Femur (tissue), 1 donor: ENCODE measurements at places on chromosomes 2 and 18.

GRCh38 chr18:13271302-13271911 is 52.8 kb downstream of the LDLRAD4 start:
- no peak for DNase-seq

- no peak for DNase-seq
Observed at GRCh38 chr2:158553257-158553656, 96.5 kb downstream of the PKP4 start.

GRCh38 chr2:18516112-18516511 is 44.3 kb downstream of the RDH14 start:
- no peak for DNase-seq

- DNase-seq = no peak
Observed at GRCh38 chr2:128467321-128467969, 148.8 kb upstream of the HS6ST1 start.

DNA sequence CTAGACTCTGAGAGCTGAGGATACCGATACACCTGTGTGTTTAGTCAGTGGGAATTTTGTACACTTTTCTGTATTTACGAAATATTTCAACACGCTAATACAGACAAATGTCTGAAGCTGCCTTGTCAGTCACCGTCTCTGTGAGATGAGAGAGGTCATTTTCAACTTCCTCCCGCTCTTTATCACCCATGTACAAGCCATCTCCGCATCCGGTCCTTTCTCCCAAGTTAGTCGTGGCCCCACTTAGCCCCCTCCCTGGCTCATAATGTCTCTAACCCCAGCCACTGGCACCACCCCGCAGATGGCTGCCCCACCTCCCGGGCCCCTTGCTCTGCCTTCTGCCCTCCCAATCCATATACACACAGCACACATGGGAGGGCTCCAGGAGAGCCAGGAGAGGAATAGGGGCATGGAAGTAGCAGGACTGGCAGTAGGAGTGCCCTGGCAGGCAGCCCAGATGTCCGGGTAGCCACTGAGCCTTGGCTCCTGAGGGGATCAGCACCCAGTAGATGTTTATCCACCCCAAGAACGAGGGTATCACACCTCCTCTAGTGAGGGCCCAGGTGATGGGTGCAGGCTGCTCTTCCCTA is 2.0 kb upstream of the RUFY4 start:
- no peak for DNase-seq

- DNase-seq = no peak
Observed at GRCh38 chr18:26717123-26717719, 148.3 kb downstream of the AQP4 start.

DNA sequence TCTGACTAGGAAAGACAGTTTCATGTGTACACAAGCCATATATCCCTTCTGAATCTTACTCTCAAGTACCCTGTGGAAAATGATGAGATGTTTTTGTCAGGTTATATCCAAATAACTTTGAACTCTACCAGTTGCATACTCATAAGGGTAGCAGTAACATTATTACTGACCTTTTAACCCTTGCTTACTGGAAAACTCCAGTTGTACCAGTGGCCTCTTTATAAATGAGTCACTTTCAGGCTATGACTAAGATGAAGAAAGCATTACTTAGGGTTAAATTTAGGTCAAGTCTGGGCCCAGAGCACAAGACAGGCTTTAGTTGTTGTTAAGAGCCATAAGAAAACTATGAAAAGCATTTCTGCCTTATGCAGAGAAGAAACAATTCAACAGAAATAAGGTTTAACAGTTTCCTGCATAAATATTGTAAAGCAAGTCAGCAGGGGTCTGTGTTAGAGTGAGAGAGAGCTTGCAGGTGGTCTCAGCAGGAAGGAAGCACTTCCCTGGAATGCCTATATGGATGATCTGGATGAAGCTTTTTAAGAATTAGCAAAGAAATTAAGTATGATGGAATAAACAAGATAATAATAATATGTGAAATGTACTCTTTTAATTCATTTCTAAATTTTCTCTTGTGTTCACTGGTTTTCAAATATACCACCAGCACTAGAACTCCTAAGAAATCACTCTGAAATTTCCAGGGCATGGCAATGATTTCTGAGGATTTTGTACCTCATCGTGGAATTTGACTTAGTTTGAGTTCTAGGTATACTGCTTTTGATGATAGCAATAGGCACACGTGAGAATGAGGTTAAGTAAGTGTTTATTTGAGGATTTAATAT is 126.6 kb downstream of the UBE2E3 start:
- no peak for DNase-seq

- DNase-seq = peak; percentile 90
Observed at GRCh38 chr2:165469417-165469816, at the start of gene CSRNP3. TSS of gene CSRNP3 (plus strand) at chr2:165469698. CDS start at chr2:165595066, 125,368 bp downstream.

- no peak for DNase-seq
Observed at GRCh38 chr2:149094217-149095015, 55.9 kb downstream of the LYPD6B start.

DNA sequence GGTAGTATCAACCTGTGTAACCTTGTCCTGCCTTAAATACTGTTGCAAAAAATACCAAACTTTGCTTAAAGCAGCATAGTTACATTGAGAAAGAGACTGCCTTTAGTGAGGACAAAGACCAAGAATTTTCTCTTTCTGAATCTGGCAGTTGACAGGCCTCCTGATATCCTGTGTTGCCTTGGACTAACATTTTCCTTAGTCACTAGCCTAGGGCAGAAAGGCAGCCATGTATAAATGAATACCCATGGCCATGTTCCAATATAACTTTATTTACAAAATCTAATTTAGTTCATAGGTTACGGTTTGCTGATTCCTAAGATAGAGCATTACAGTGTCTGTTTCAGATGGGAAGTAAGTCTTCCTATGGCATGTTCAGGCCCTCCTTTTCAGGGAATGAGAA is 895.4 kb downstream of the CNTNAP5 start:
- no peak for DNase-seq

DNA sequence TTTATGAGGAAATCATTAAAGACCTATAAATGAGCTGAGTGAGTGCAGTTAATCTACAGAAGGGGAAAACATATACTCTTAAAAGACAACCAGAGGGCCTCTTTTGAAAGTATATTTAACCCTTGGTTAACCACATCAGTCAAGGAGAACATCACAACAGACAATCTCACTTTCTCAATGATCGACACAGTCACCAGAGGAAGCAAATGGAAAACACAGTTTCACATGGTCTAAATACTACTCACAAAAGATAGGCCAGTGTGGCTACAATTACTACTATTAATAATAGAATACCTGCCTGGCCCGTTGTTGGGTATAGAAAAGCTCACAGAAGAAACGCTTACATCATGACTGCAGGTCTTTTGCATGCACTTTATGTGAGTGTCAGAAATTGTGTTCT is 426.2 kb downstream of the NCKAP5 start:
- DNase-seq = no peak

DNA sequence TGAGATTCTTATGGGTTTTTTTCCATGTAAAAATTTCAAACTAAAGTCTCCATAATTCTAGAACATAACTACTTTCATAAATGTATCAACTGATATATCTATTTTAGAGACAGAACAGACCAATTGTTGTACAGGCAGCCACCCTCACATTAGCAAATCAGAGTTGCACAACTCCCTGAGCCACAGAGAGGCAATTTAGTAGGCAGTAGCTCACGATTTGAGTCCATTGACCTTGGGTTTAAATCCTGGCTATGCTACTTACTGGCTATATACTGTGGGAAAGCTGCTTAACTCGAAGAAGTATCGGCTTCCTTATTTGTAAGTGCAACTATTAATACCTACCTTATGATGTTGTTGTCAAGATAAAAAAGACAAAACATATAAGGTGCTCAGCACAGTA is 16.2 kb downstream of the MTIF2 start:
- no peak for DNase-seq

DNA sequence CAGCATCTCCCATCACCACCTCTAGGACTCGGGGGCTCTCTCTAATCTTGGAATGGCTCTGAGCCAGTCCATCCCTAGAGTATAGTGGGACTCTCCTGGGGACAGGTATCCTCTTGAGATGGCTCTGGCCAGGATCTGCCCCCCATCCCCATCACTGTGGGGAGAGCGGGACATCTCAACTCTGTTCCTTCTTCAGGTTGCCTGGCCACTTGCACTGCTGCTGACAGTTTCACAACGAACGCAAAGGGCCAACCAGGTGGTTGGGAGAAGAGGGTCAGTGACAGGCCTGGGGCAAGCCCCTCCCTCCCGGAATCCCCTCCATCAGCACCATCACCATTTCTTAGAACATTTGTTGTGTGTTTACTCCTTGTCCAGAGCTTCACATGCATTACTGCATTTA is 62.6 kb downstream of the CIB4 start:
- DNase-seq = peak; percentile 3

DNA sequence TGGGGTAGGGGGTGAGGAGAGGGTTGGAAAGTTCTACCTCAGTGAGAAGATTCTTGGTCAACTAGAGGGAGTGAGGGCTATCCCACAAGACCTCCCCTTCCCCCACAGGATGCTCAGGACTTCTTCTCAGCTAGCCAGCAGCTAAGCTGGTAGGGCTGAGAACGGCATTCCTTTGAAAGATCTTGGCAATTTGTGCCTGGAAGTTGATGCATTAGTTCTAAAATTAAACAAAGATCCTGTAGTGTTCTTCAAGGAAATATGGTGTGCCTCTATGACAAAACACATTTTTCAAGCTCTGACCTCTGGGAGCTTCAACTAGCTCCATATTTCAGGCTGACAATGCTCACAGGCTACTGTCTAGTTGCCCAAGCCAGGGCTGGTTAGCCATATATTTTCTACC is 2.3 kb downstream of the LYPD1 start:
- DNase-seq = no peak

DNA sequence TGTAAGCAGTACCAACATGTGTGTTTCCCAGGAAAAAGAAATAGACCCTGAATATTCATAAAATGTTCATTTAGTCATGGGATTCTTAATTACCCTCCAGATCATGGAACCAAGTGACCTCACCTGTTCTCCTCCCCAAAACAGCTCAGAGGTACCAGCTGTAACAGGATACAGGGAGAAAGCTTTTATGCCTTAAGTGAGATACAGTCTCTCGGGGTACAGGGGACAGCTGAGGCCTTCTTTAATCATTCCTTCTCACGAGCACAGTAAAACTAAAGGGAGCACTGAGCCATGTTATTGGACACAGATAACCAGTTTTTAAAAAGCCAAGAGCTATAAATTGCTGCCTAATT is 16.6 kb downstream of the EPHA4 start:
- DNase-seq = no peak

GRCh38 chr18:32317651-32318050 is 127.8 kb downstream of the MEP1B start:
- DNase-seq = no peak
